ENCODE measurements at places on chromosomes 5 and 9.

DNA sequence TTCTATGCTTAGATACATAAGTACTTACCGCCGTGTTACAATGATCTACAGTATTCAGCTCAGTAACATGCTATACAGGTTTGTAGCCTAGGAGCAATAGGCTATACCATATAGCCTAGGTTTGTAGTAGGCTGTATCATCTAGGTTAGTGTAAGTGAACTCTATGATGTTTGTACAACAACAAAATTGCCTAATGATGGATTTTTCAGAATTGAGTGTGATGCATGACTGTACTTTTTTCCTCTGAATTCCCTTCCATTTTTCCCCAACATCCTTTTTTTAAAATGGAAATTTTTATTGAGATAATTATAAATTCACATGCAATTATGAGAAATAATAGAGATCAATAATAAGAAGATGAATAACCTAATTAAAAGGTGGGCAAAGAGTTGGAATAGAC is 67.9 kb upstream of the TNFSF8 start:
- no peak for DNase-seq

GRCh38 chr5:135034236-135034962 is 371 bp upstream of the PITX1 start:
- no peak for DNase-seq

DNA sequence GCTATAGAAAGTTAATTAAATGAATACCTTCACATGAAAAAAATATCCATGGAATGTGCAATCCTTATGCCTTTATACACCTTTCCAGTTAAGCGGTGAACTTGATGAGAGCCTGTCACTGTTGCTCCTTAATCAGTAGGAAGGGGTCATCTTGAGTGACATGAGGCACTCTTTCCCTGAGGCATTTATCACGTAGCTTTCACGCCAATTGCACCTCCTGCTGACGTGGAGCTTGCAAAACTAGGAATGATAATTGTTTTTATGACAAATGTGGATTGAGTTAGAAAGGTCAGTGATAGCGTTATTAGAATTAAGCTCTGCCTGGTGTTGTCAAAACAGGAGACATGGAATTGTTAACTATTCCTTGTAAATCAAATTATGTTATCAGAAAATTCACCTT is 79.7 kb downstream of the SLF1 start:
- no peak for DNase-seq

DNA sequence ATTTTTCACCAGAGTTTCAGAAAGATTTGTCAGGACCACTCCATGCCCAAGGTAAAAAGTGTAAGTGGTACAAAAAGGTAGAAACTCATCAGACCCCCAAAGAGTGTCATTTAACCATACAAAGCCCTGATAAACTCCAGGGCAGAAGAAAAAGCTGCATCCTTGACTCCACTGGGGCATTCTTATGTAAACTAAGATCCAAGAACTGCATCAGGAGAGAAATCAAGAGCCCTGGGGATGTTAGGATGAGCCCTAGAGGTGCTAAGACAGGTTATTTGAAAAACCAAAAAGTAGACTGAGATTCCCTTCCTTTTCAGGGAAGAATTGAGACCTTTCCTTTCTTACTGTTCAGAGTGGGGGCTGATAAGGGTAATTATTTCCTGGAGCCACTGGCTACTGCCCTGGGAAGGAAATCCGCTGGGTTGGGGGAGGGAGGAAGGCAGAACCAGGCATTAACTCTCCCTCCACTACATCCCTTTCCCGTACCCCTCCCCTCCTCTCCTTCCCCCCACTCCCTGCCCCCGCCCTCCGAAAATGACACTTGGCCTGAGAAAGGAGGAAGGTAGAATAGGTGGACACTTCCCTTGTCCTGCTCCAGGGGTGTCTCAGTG is 54.7 kb downstream of the FXN start:
- DNase-seq: no peak

GRCh38 chr5:158874792-158875191 is 224.9 kb downstream of the EBF1 start:
- DNase-seq: no peak

- no peak for DNase-seq
These were observed 30.5 kb downstream of the ZNF366 start for GRCh38 chr5:72476721-72477120.
